ENCODE measurements at places on chromosomes 7 and 10. TPM values are rescaled to one million over a fixed set of nuclear protein-coding genes. Genes with fewer than 3 reads are reported as not detected.
A peak's percentile ranks its signal among the peaks of the same experiment; 100 is the strongest.

The OR6B1 gene
- total RNA-seq = under 0.01 TPM

The GATA3 gene
- 2.2 TPM for total RNA-seq

The OPN4 gene
- not detected for total RNA-seq

The MOGAT3 gene
- not detected for total RNA-seq

The SPDYE1 gene
- not detected for total RNA-seq

The GNAT3 gene
- total RNA-seq = not detected

The TSPAN12 gene
- total RNA-seq = 0.81 TPM

The OR2A7 gene
- 2.7 TPM for total RNA-seq

The CACNA2D1 gene
- total RNA-seq = under 0.01 TPM

The PTPRN2 gene
- 0.27 TPM for total RNA-seq

The ADCYAP1R1 gene
- total RNA-seq = not detected

DNA sequence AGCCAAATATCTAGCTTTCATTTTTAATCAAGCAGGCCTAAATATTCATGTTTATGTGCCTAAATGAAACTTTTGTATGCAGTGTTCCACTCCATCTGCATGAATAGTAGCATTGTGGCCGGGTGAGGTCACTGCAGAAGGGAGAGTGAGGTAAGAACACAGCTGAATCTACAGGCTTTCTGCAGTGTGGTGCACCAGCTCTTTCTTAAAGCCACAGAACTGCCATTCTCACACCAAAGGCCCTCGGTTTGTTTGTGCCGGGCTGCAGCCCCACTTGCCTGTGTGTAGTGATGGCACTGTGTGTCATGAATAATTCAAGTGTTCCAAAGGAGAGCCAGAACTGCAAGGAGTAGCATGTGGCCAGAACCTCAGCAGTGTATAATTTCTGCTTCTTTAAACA is 204.1 kb downstream of the TRIL start:
- no peak for DNase-seq

DNA sequence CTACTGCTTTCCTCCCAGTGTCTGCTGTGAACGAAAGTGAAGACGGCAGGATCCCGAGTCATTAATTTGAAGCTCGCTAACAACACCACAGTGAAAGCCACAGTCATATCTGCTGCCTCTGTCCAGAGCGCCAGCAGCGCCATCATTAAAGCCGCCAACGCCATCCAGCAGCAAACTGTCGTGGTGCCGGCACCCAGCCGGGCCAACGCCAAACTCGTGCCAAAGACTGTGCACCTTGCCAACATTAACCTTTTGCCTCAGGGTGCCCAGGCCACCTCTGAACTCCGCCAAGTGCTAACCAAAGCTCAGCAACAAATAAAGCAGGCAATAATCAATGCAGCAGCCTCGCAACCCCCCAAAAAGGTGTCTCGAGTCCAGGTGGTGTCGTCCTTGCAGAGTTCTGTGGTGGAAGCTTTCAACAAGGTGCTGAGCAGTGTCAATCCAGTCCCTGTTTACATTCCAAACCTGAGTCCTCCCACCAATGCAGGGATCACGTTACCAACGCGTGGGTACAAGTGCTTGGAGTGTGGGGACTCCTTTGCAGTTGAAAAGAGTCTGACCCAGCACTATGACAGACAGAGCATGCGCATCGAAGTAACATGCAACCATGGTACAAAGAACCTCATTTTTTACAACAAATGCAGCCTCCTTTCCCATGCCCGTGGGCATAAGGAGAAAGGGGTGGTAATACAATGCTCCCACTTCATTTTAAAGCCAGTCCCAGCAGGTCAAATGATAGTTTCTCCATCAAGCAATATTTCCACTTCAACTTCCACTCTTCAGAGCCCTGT is 94.8 kb upstream of the KCNMA1 start:
- DNase-seq = no peak

DNA sequence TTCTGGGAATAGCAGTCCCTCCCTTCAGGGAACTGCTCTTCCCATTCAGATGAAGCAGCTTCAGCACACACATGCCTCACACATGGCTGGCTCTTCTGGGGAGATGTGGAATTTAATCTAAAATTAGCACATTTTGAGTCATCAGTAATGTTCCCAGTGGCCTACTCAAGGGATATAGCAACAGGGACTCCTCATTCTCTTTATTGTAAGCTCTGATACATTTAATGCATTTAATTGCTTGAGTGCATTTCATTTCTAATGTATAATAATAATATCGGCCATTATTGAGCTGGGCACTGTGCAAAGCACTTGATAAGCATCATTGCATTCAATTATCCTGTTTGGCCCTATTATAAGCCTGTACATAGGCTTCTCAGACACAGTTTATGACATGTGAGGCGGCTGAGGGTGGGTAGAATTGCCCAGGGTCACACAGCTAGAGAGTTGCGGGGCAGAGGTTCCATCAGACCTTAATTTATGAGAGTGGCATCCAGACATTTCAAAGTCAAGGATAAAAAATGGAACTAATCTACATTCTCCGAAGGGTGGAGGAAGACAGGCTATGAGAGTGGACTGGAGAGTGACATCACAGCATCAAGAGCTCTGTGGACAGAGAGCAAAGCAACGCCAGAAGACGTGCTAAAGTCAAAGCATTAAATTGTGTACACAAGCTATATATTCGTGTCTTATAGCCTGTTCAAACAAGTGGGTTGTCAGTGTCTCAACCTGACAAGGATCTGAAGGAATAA is 76.8 kb downstream of the LANCL2 start:
- no peak for DNase-seq

DNA sequence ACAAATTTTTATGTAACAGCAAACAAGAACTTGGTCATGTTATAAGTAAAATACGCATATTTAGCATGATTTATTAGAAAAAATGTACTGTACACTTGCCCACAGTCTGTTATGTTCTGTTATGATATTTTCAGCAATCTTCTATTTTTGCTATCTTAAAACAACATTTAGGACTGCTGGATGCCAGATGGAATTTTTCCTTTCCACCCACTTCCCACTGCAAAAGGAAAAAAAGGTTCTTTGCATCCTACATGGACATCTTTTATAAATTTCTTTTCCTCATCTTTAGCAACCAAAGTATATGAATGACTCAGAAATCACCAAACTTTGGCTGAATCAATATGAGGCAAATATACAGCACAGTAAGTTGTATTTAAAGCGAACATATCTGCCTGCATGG is 146.0 kb downstream of the RAPGEF5 start:
- no peak for DNase-seq

DNA sequence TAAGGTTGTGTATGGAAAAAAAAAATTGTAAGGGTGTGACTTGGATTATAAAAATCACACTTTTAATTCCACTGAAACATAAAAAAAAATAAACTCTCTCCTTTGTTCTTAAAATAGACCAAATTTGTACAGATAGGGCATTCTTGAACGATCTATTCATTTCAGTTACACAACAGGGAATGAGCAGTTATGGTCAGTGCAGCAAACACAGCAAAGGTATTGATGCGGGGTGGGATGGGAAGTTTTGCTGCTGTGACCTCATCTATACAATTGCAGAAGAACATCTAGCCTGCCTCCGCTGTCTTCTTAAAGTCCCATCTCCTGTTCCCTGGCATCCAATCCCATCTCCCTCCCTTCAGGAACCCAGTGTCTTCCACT is 580.2 kb downstream of the SUGCT start:
- no peak for DNase-seq

- no peak for DNase-seq
These were observed 63.2 kb downstream of the MACC1 start for GRCh38 chr7:20153999-20154398.

- DNase-seq = no peak
These were observed 435.2 kb upstream of the AUTS2 start for GRCh38 chr7:69162931-69163670.

DNA sequence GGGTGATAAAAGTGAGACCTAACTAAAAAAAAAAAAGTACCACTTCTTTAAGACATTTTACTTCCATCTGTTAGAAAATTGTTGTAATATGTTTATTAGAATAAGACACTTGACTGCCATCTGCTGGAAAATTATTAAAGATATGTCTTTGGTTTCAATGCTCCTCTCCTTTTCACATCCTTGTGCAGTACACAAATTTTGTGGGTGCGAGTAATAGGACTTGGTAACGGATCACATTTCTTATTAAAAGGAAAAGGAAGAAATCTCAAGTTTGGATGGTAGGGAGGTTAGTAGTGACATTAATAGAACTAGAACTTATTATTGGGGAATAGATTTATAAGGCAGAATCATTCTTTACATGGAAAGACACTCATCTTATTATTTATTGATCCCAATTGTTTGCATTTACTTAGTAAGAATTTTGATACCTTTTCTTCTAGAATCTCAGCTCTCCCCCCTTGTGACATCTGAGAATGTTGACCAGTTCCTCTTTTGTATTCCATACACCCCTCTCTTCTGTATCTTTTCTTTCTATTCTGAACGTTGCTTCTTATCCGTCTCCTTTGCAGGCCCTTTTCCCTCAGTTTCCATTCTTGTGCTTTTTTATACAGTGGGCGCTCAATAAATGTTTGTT is 43.0 kb upstream of the RPA3 start:
- DNase-seq = peak; percentile 46

DNA sequence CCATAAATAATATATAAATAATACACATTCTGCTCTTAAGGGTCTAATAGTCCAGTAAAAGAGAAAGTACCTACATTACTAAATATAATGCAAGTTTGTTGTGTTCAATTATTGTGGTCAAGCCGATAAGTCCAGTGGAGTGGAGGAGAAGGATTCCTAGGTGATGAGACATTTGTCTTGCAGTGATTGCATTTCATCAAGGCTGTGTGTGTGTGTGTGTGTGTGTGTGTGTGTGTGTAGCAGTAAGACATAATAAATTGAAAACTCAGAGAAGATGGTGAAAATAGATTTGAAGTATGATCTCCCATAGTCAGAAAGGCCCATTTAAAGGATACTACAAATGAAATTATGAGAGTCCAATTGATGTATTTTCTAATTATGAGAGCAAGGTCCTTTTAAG is 192.5 kb upstream of the SEMA3C start:
- DNase-seq = no peak

DNA sequence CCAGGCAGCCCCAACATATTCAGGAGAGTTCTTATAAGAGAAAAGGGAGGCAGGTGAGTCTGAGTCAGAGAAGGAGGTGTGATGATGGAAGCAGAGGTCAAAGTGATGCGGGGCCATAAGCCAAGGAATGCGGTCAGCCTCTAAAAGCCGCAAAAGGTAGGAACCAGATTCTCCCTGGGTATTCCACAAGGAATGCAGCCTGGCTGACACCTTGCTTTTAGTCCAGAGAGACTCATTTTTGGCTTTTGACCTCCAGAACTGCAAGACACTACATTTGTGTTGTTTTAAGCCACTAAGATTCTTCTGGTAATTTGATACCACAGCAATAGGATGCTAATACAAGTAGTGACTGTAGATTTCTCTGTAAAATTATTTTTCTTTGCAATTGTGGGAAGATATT is 151.5 kb upstream of the EEPD1 start:
- no peak for DNase-seq

DNA sequence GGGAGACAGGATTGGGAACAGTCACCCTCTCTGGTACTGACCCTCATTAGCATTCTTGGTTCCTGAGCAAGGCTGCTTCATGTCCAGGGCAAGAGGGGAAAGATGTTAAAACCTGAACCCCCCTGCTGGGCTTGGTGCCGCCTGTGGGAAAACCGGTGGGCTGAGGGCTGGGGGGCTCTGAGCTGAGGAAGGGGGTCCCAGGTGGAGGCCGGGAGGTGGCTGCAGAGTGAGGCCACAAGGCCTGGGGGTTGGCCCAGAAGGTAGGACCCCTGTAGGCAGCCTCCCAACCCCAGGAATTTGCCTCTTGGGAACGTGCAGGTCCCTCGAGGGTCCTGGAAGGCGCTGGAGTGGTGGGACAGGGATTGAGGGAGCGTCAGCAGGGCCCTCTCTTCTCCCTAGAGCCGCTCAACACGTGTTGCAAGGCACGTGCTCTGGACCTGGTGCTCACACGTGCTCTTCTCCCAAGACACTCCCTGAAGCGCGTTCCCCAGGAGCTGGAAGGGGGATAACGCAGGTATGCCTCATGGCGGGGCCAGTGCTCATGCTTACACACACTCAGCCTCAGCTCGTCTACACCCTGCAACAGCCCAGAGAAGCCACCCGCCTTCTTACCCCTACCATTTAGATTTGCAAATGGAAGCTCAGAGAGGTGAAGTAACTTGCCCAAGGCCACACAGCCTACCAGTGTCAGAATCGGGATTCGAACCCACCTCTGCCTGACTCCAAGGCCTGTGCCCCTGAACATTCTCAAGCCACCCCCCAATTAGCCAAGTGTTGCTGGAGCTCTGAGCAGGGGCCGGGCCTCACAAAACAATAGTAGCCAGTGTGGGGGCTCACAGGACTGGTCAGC is 64.4 kb downstream of the LHPP start:
- DNase-seq = no peak

GRCh38 chr10:93577565-93577964 is 11.1 kb downstream of the FFAR4 start:
- DNase-seq = no peak

GRCh38 chr10:100927266-100927665 is 14.5 kb downstream of the SLF2 start:
- no peak for DNase-seq

DNA sequence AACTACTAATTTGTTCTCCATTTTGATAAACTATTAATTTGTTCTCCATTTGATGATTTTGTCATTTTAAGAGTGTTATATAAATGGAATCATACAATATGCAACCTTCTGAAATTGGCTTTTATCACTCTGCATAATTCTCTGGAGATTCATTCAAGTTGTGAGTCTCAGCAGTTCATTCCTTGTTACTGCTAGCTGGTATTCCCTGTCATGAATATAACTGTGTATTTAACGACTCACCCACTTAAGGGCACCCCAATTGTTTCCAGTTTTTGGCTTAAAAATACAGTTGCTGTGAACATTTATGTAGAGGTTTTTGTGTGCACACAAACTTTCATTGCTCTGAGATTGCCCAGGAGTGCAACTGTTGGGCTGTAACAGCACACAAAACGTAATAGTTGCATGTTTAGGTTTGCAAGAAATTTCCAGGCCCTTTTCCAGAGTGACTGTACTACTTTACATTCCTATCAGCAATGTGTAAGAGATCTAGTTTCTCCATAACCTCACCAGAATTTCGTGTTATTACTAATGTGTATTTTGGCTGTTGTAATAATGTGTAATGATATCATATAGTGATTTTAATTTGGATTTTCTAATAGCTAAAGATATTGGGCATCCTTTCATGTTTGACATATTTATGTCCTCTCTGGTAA is 153.2 kb upstream of the ADCY1 start:
- no peak for DNase-seq

DNA sequence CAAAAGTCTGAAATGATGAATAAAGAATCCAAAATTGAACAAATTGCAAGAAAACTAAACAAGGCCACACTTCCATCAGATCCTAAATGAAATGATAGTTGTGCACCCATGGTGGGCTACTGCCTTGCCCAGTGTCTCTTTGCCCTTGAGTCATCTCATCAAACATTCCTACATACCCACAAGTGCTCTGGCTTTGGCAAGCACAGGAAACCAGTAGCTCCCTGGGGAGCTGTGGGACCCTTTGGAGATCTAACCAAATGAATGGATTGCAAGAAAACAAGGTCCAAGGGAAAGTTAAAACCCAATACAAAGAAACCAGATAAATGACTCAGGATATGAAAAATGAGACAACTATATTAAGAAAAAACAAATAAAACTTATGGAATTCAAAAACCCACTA is 129.8 kb upstream of the TMEM229A start:
- no peak for DNase-seq

- DNase-seq = no peak
These were observed 810.7 kb downstream of the MAGI2 start for GRCh38 chr7:78642751-78643150.

- no peak for DNase-seq
These were observed 58.5 kb upstream of the LRGUK start for GRCh38 chr7:134068670-134069069.
